ENCODE measurements at places on chromosomes 2 and 18. TPM values are rescaled to one million over a fixed set of nuclear protein-coding genes. Genes with fewer than 3 reads are reported as not detected.

DNA sequence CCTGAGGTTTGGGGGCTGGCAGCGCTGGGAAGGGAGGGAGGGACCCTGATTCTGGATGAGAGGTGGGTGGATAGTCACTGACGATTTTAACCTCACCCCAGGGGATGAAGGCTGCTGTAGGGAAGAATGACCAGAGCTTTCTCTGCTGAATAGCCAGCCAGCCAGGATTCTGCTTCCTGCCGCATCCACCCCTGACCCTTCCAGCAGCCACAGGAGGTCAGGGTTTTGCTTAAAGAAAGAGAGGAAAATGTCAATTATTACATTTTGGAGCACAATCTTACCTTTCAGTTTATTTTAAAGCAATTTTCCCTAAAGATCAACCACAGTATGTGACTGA is 217.7 kb downstream of the GBX2 start:
- no peak for DNase-seq
- no peaks in the 10 kb centered on the region for H3K36me3 ChIP-seq
- no peaks in the 10 kb centered on the region for H3K4me1 ChIP-seq
- H3K27me3 ChIP-seq = no peaks in the 10 kb centered on the region
- H3K27ac ChIP-seq = no peak overlapping the region

- H3K27ac ChIP-seq = no peak overlapping the region
Observed at GRCh38 chr2:109129356-109129920, 433 bp downstream of the SH3RF3 start.

DNA sequence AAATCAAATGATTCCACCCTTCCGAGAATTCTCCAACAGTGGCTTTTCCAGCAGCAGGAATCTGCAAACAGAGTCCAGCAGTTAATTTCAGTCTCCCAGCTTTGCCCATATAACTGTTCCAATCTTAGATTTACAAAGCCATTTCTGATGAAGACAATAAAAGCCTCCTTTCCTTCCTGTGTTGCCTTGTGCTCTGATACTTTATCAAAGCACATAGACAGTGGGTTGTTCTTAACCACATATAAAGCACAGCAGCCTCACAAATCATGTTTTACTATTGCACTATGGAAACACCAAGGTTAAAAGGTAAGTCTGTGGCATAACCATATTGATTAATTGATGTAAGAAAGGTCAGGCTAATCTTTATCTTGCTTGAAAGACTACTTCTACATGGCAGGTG is 89.8 kb upstream of the MMADHC start:
- H3K4me1 ChIP-seq = no peaks in the 10 kb centered on the region
- H3K27ac ChIP-seq = no peak overlapping the region
- DNase-seq = no peak
- no peaks in the 10 kb centered on the region for H3K36me3 ChIP-seq
- H3K4me3 ChIP-seq = no peak overlapping the region

DNA sequence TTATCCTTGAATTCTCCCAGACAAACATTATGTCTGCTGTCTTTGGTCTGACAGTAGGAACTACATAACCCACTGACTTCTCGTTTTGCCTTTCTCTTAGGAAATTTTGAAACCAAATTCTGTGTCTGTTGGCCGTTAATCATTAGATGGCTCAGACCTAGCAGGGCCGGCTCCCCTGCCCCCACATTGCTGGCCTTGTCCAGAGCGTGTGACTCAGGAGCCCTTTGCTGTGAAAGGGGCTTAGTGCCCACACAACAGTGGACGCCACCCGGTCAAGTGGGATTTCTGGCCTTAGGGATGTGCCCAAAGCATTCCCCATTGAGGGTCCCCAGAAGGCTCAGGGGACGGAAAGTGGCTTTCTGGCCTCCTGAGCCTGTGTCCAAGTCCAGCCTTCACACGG is 137.5 kb downstream of the CTIF start:
- H3K36me3 ChIP-seq = no peaks in the 10 kb centered on the region
- H3K27ac ChIP-seq = no peak overlapping the region
- H3K4me3 ChIP-seq = no peak overlapping the region
- no peaks in the 10 kb centered on the region for H3K27me3 ChIP-seq

DNA sequence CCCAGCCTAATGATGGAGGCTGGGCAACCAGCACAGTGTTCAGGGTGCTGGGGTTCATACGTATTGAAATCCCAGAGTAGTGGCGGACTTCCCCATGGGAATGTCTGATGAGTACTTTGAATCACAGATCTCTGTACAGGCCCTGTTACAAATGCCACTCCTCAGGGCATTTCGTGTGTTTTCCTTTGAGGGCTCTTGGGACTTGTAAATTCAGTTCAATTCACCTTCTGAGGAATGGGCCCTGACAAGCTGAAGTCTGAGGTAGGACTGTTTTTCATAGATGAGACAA is 288 bp upstream of the RDH14 start:
- no peaks in the 10 kb centered on the region for H3K27me3 ChIP-seq
- peaks cover 12% of the 10 kb centered on the region for H3K36me3 ChIP-seq
- peak overlapping the region; percentile 73 for H3K4me3 ChIP-seq
- H3K27ac ChIP-seq = no peak overlapping the region

GRCh38 chr2:71692621-71693277 is 239.4 kb downstream of the DYSF start:
- DNase-seq = no peak
- no peaks in the 10 kb centered on the region for H3K27me3 ChIP-seq
- 0 out of 2 replicates have a peak, but pooled peaks cover 10% of the 10 kb centered on the region for H3K4me1 ChIP-seq
- H3K36me3 ChIP-seq = peaks cover 4% of the 10 kb centered on the region

- no peak for DNase-seq
- no peaks in the 10 kb centered on the region for H3K36me3 ChIP-seq
- no peak overlapping the region for H3K4me3 ChIP-seq
- no peak overlapping the region for H3K27ac ChIP-seq
- H3K4me1 ChIP-seq = no peaks in the 10 kb centered on the region
- no peaks in the 10 kb centered on the region for H3K27me3 ChIP-seq
Observed at GRCh38 chr18:42509750-42510415, 554.8 kb downstream of the PIK3C3 start.

- H3K36me3 ChIP-seq = no peaks in the 10 kb centered on the region
- H3K4me1 ChIP-seq = no peaks in the 10 kb centered on the region
- H3K27ac ChIP-seq = no peak overlapping the region
- no peaks in the 10 kb centered on the region for H3K27me3 ChIP-seq
Observed at GRCh38 chr2:177716484-177716883, 323.9 kb downstream of the AGPS start.

DNA sequence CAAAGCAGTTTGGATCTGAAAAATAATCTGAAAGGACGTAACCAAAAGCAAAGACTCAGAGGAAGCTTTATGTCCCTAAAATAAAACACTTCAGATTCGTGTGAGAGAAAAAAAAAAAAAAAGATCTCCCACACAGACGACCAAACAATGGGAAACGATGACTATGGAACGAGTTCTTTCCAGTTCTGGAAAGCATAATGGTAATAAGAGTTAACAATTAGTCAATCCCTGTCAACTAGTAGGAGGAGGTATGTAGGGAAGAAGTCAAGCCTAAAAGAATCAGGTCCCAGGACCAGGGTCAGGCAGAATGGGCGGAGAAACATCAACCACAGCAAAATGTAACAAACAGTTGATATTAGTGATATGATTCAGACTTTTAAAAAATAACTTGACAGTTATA is 170.3 kb upstream of the SETBP1 start:
- DNase-seq = no peak
- no peaks in the 10 kb centered on the region for H3K27me3 ChIP-seq
- no peak overlapping the region for H3K27ac ChIP-seq
- no peak overlapping the region for H3K4me3 ChIP-seq

DNA sequence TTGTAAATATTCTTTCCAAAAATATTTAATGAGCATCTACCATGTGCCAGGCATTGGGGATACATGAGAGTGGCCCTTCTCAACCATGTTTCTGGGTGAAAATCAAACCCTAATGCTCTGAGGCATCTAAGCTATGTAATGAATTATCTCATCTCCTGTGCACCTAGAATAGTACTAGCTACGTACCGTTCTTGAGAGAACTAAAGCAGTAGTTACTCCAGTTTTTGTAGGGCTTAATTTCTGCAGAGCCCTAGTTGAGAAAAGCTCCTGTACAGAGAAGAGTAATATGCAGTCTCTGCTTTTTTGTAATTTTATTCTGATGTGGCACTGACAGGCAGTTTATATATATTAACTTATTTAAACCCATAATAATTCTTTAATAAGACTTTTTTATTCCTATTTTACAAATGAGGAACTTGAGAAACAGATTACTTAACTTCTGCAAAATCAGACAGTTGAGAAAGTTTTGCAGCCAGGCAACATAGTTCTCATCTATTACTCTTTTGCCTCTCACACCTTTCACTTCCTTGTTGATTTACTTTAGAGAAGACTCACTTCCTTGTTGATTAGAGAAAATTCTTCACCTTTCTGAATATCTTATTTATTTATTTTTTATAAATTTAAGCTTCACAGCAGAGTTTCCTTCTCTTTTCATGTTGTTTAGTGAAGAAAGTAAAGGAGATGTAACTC is 3.1 kb downstream of the SPOPL start:
- DNase-seq = peak; percentile 58
- peak overlapping the region; percentile 62 for H3K27ac ChIP-seq
- H3K4me3 ChIP-seq = peak overlapping the region; percentile 61
- H3K4me1 ChIP-seq = peaks cover 41% of the 10 kb centered on the region

DNA sequence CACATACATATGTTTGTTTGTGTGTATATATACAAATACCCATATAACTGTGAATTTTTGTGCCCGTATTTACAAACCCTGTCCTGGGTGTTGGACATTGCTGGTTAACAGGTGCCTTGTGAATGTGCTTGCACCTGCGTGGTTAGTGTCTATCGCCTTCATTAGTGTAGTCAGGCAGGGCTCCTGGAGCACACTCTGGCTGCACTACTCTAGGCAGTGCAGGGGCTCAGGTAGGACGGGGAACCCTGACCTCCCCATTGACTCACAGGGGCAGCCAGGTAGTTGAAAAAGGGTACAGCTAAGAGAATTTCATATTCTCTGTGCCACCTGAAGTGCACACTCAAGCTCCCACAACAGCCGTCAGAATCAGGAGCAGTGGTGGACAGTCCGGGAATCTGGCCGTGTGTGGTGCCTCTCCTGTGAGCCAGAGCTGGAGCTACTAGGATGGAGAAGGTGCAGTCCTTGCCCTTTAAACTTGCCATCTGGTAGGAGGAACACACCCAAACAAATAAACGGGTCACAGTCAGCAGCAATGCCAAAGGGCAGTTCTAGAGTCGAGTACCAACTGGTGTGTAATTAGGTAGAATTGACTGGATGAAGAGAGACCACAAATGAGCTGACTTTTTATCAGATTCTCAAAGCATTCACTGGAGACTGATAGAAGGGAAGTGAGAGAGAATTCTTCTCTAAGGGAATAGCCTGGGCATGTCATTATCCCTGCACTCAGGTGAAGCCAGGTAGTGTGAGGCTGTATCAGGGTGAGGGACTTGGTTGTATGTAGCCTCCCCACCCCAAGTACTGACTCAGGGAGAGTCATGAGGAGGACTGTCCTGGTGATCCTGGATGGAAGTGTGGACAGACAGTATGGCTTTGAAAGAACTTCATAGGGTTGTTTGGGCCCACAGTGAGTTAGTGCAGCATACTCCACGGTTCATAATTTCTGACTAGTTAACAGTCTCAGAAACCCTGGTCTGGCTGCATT is 44.1 kb downstream of the FARP2 start:
- H3K4me1 ChIP-seq = no peaks in the 10 kb centered on the region
- H3K27ac ChIP-seq = no peak overlapping the region
- H3K4me3 ChIP-seq = no peak overlapping the region

DNA sequence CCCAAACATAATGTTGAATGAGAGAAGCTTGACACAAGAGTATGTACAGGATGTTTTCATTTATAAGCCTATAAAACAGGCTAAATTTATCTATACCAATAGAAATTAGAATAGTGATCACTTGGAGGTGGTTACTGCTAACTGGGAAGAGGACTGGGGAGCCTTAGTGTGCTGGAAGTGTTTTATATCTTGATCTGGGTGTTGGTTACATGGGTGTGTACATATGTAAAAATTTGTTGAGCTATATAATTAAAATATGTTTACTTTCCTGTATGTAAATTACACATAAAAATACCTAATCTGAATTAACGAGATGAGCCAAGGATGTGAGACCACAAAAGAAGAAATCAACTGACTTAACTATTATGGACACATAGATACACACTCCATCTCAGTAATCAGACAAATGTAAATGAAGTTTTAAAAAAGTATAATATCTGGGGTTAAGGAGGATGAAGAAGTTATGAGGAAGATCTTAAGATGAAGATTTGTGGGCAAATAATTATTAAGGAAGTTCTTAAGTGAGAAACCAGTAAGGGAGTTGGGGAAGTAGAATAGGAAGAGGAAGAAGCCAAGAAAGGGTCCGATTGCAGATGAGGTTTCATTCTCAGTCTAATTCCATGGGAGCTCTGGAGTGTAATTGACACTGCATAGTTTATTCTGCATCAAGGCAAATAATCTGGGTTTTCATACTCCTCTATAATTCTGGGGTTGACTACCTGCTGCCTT is 32.3 kb upstream of the NABP1 start:
- H3K36me3 ChIP-seq = no peaks in the 10 kb centered on the region
- DNase-seq = no peak
- peaks cover 28% of the 10 kb centered on the region for H3K4me1 ChIP-seq
- no peaks in the 10 kb centered on the region for H3K27me3 ChIP-seq
- peak overlapping the region; percentile 74 for H3K27ac ChIP-seq

DNA sequence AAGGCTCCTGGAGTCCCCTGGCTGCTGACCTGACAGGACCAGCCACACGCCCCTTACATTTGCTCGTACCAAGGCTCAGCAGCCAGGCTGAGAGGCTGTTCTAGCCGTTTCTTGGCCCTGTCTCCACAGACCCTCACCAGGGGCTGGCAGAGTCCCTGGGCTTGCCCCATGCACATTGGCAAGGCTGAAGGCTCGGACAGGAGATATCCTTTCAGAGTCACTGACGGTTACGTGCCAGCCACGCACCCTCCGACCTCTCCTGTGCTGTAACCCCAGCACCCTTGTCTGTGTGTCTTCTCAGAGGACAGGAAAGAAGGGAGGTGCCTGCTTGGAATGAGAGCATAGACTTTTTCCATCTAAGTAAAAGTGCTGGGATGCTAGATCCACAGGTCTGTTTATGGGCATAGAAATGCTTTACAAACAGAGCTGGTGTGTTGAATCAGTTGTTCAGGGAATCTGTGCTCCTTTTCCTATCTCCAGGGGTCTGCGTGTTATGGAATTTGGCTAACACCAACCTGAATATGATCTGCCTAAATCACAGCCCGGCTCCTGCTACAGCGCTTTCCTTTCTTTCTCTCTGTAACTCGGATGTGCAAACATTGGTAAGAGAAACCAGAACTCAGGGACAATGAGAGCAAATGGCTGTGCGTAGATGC is 41.0 kb downstream of the COPS8 start:
- H3K4me3 ChIP-seq = no peak overlapping the region
- no peaks in the 10 kb centered on the region for H3K27me3 ChIP-seq
- H3K27ac ChIP-seq = no peak overlapping the region
- peaks cover 22% of the 10 kb centered on the region for H3K4me1 ChIP-seq

The FEV gene
- not detected for total RNA-seq

The VIT gene
- not detected for total RNA-seq

The UGT1A10 gene
- not detected for total RNA-seq

The MYO3B gene
- 6.7 TPM for total RNA-seq

The COL3A1 gene
- not detected for total RNA-seq

The SCYGR4 gene
- total RNA-seq = not detected

The ZNF385B gene
- 2.8 TPM for total RNA-seq

Data from PC-9 (cell line).